ENCODE measurements at places on chromosomes 16 and 17.
A peak's percentile ranks its signal among the peaks of the same experiment; 100 is the strongest.

DNA sequence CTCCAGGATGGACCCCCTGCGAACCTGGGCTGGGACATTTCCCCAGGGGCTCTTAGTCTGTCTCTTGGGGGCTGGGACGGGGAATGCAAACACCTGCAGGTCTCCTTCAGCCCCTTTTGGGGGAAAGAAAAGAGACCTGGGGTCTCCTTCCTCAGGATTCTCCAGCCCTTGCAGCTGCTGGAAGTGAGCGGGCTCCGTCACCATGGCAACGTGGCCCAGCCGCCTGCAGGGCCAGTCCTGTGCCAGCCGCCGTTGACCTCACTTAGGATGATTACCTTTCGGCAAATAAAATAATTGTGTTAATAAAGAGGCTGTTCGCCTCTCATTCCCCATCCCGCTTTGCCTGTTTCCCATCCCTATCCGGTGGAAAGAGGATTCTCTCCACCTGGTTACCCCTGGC lies 25.7 kb downstream of the MRM1 start:
- no peak for DNase-seq
- no peak overlapping the region for H3K27ac ChIP-seq
- no peak overlapping the region for H3K4me3 ChIP-seq
- H3K36me3 ChIP-seq = no peaks in the 10 kb centered on the region
- no peaks in the 10 kb centered on the region for H3K27me3 ChIP-seq

DNA sequence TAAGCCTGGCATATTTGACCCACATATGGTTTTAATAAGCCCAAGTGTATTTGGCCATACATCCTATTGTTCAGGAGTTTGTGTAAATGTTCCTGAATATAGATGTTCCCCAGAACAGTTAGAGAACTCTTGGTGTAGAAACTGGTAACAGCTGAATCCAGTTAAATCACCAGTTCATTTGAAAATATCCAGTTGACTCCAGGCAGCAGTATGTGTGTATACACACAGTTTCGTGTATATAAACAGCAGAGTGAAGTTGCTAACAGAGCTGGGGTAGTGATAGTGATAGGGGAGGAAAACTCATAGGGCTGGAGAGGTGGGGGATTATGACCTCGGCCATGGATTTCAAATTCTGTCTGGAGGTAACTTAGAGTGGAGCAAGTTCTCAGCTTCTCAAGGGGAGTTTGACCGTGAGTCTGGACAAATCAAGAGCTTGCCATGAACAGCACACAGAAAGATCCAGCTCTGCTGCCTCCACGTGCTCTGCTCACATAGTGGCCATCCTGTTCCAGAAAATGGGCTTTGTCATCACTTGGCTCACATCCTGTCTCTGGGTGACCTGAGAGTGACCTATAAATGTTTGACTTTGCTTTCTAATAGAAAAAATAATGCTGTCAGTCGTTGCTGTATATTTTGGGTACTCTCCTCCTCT lies 30.6 kb upstream of the MMD start:
- H3K27ac ChIP-seq = no peak overlapping the region
- H3K4me1 ChIP-seq = no peaks in the 10 kb centered on the region
- no peaks in the 10 kb centered on the region for H3K36me3 ChIP-seq
- H3K4me3 ChIP-seq = no peak overlapping the region
- no peak for DNase-seq
- H3K27me3 ChIP-seq = no peaks in the 10 kb centered on the region

GRCh38 chr17:80765241-80765961 lies 220.8 kb downstream of the RPTOR start:
- no peaks in the 10 kb centered on the region for H3K27me3 ChIP-seq
- H3K4me3 ChIP-seq = no peak overlapping the region
- peaks cover 28% of the 10 kb centered on the region for H3K4me1 ChIP-seq
- no peaks in the 10 kb centered on the region for H3K36me3 ChIP-seq

GRCh38 chr17:78322327-78322857 lies 37.5 kb downstream of the SOCS3 start:
- no peaks in the 10 kb centered on the region for H3K27me3 ChIP-seq
- no peak overlapping the region for H3K4me3 ChIP-seq
- peaks cover 16% of the 10 kb centered on the region for H3K4me1 ChIP-seq
- DNase-seq = no peak
- no peaks in the 10 kb centered on the region for H3K36me3 ChIP-seq

DNA sequence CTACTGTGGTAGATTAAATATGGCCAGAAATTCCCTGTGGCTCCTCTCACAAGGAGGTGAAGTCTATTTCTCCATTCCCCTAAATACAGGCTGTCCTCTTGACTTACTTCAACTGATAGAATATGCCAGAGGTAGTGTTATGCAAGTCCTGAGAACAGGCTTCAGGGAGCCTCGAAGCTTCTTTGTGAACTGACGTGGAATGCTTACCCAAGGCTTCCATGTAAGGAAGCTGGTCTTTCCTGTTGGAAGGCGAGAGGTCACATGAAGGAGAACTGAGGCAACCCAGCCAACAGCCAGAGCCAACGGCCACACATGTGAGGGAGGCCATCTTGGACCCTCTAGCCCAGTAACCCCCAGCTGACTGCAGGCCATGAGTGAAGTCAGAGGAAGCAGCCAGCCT lies 267.9 kb downstream of the MRTFB start:
- no peak for DNase-seq
- no peaks in the 10 kb centered on the region for H3K36me3 ChIP-seq
- no peaks in the 10 kb centered on the region for H3K4me1 ChIP-seq
- H3K27ac ChIP-seq = no peak overlapping the region
- H3K27me3 ChIP-seq = no peaks in the 10 kb centered on the region

DNA sequence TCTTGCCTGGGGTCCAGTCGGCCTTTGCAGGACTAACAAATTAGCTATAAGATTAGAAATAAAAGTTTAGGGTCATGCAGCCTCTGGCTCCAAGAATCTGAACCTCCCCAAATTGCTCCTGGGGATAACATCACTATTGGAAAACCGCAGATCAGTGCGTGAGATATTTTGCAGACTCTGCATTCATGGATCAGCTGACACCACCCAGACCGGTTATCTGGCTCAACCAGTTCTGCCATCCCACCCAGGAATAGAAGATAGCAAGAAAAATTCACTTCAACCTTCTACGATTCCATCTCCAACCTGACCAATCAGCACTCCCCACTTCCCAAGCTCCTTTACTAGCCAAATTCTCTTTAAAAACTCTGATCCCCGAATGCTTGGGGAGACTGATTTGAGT lies 4.3 kb upstream of the PGS1 start:
- no peak overlapping the region for H3K4me3 ChIP-seq
- H3K27ac ChIP-seq = no peak overlapping the region
- no peaks in the 10 kb centered on the region for H3K36me3 ChIP-seq
- H3K4me1 ChIP-seq = peaks cover 13% of the 10 kb centered on the region
- H3K27me3 ChIP-seq = no peaks in the 10 kb centered on the region

- no peak for DNase-seq
- no peaks in the 10 kb centered on the region for H3K4me1 ChIP-seq
- H3K27ac ChIP-seq = no peak overlapping the region
- H3K4me3 ChIP-seq = no peak overlapping the region
- H3K27me3 ChIP-seq = no peaks in the 10 kb centered on the region
Observed at GRCh38 chr17:45114117-45114932, 18.0 kb downstream of the PLCD3 start.

DNA sequence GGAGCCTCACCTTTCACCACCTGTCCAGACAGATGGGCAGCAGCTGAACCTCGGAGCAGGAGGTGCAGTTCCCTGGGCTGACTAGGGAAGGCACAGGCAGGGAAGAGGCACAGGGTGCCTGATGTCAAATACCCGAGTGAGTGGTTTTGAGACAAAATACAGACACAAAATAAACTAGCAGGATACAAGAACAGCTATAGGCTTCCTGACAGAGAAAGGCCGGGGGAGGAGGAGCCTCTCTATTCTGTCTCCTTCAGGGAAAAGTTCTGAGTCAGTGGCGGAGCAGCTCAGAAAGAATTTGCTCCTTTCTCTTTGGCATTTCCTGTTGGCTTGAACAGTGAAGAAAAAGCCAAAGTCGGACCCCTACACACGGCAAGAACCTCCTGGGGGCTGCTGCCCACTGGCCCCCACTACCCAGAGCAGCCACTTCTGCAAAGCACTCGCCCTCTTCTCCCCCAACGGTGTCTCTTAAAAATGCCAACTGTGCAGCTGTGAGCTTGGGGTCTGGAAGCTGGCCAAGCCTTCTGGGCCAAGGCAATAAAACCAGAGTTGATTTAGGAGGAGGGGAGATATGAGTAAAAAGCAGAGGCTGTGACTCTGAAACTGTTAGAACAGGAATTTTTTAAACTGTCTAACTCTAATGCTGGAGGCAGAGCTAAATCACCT lies 14.4 kb upstream of the FAAP100 start:
- peaks cover 69% of the 10 kb centered on the region for H3K36me3 ChIP-seq
- H3K27ac ChIP-seq = no peak overlapping the region
- no peak for DNase-seq

DNA sequence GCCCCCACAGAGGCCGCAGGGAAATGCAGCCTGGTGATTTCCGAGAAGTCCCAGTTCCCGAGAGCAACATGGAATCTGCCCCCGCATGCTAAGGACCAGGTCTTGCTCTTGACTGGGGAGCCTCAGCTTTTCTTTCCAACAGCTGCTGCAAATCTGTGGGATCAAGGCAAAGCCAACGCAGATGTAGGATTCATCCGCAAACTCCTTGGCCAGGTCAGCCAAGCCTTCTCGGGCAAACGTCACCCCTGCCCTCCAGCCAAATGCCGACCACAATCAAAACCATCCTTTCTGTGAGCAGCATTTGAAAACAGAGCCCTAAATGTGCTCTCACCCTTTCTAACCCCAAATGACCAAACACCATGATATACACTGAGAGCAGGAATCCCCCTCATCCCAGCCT lies 54.0 kb downstream of the MRM3 start:
- H3K27ac ChIP-seq = no peak overlapping the region
- no peaks in the 10 kb centered on the region for H3K36me3 ChIP-seq
- H3K27me3 ChIP-seq = no peaks in the 10 kb centered on the region
- DNase-seq = no peak

GRCh38 chr17:41339571-41340172 lies 11.0 kb downstream of the KRT33A start:
- no peaks in the 10 kb centered on the region for H3K36me3 ChIP-seq
- no peaks in the 10 kb centered on the region for H3K27me3 ChIP-seq
- peak overlapping the region; percentile 84 for H3K27ac ChIP-seq
- no peak overlapping the region for H3K4me3 ChIP-seq
- DNase-seq = no peak
- peaks cover 49% of the 10 kb centered on the region for H3K4me1 ChIP-seq

DNA sequence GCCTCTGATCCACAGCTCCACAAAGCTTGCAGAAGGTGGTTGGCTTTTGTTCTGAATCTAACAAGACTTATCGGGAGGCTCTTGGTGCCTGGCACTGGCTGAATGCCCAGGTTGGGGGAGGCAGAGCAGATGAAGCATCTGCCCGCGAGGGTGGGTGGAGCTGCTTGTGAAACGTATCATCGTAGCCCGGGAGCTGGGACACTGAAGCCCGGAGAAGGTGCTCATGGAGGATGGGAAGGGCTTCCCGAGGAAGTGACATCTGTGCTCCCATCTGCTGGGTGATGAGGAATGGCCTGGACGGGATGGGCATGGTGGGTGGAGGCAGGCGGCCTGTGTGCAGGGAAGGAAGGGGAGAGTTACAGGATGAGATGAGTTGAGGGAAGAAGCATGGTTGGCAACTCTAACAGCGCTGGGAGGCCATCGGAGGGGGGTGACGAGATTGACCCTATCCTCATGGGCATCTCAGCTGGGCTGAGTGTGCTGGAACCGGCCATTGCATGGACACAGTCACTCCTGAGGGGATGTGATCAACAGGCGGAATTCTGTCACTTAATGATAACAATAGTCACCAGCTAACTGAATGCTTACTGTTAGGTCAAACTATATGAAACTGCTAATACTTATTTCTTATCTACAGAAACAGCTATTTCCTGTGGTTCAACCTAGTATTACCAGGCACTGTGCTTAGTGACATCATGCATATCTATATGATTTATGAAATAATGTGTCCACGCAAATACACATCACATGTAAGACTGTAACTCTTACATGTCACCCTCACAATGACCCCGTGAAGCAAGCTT lies 102.7 kb downstream of the ABCC6 start:
- H3K27ac ChIP-seq = no peak overlapping the region
- DNase-seq = no peak
- no peak overlapping the region for H3K4me3 ChIP-seq
- peaks cover 33% of the 10 kb centered on the region for H3K4me1 ChIP-seq

- peaks cover 35% of the 10 kb centered on the region for H3K36me3 ChIP-seq
- peaks cover 42% of the 10 kb centered on the region for H3K4me1 ChIP-seq
- peak overlapping the region; percentile 57 for H3K27ac ChIP-seq
- peak overlapping the region; percentile 23 for H3K4me3 ChIP-seq
- no peaks in the 10 kb centered on the region for H3K27me3 ChIP-seq
Observed at GRCh38 chr17:2693561-2694380, 17.8 kb downstream of the CLUH start.

DNA sequence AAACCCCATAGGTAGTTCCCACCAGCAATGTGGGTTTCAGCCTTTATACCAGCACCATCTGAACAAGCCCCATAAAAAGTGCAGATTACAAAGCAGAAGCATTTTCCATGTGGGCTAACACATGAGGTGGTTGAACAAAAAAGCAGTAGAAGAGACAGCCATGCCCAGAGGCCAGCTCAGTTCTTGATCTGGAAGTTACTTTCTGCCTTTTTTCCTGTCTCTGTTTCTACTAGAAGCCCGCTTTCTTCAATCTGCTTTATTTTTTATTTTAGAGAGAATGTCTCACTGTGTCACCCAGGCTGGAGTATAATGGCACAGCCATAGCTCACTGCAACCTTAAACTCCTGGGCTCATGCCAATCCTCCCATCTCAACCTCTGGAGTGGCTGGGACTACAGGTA lies 31.5 kb upstream of the APOH start:
- DNase-seq = no peak
- H3K4me3 ChIP-seq = no peak overlapping the region
- H3K27me3 ChIP-seq = no peaks in the 10 kb centered on the region

GRCh38 chr17:61570118-61570517 lies 20.9 kb downstream of the NACA2 start:
- H3K4me3 ChIP-seq = no peak overlapping the region
- H3K27ac ChIP-seq = no peak overlapping the region
- H3K27me3 ChIP-seq = no peaks in the 10 kb centered on the region
- no peaks in the 10 kb centered on the region for H3K36me3 ChIP-seq
- no peak for DNase-seq
- no peaks in the 10 kb centered on the region for H3K4me1 ChIP-seq

Data from natural killer cell (primary cell).